ENCODE measurements at places on chromosomes 5 and 9.

DNA sequence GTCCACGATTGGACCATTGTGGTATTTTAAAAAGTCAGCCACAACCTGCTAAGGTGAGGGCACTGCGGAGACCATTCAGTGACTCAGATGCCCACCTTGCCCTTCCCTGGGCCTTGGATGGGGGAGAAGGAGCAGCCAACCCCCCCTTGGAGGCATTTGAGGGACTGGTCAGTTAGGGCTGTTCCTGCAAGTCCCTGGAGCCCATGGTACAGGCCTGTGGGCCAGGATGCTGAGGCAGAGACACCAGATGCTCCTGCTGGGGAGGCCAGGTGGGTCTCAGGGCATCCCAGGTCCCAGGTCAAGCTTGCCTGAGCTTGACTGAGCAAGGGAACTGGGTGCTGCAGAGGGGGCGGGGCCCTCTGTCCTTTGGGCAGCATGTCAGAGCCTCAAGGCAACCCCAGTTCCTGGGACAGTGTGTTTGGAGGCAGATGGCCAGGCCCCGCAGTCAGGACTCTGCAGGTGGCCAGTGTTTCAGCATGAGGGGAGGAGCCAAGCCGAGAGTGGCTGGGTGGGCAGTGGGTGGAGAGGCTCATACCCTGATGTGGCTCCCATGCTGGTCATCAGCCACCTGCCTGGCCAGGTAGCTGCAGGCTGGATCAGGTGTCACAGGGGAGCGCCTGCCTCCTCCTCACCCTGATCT, 27.5 kb downstream of the SLC6A3 start:
- DNase-seq: no peak

- no peak for DNase-seq
These were observed 14.1 kb upstream of the FAM120AOS start for GRCh38 chr9:93467462-93467861.

GRCh38 chr5:112614986-112615385, 122.7 kb upstream of the APC start:
- no peak for DNase-seq

GRCh38 chr9:117093891-117094844, 320.7 kb downstream of the ASTN2 start:
- DNase-seq: no peak

DNA sequence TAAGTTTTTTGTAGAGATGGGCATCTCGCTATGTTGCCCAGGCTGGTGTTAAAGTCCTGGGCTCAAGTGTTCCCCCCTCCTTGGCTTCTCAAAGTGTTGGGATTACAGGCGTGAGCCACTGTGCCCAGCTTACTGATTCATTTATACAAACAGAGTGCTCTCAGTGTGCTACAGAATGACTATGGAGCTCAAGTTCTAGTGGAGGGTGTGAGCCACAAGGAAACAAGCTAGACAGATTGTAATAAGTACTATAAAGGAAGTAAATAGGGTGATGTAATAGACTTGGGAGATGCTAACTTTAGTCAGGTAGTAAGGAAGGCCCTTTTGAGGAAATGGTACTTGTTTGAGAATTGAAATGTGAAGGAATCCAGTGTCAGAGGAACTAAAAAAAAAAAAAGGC, 1.7 kb upstream of the TMEM267 start:
- DNase-seq: no peak

- DNase-seq: no peak
These were observed 7.4 kb downstream of the SMARCA2 start for GRCh38 chr9:2022560-2022959.

DNA sequence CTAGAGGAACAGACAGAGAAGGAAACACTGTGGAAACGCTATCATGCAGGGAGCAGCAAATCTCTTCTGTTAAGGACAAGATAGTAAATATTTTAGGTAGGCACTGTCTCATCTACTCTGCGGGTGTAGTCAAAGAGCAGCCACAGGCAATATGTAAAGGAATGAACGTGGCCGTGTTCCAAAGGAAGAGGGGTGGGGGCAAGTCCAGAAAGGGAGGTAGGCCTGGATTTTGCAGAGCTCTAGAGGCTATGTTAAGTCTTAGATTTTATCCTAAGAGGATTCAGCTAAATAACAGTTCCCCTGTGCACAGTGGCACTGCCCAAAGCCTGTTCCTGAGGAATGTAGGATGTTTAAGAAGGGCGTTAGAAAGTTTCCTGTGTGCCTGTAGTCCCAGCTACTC, 161.6 kb downstream of the ACTL7B start:
- no peak for DNase-seq

DNA sequence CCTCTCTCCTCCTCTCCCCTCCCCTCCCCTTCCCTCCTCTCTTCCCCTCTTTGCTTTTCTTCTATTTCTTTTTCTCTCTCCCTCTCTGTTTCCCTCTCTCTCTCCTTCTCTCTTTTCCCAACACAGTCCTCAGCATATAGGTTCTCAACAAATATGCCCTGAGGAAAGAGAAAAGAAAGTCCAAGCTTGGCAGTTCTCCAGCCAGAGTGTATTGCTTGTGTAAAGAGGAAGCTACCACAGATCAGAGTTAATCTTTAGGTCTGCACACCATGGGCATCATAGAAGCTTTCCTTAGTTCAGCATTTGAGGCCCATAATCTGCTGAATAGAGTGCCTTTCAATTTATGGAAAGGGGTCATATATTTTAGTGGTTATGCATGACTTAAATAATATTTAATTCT, 382.8 kb upstream of the WWC1 start:
- DNase-seq: no peak

GRCh38 chr5:95222836-95223235, 62.1 kb downstream of the MCTP1 start:
- no peak for DNase-seq

DNA sequence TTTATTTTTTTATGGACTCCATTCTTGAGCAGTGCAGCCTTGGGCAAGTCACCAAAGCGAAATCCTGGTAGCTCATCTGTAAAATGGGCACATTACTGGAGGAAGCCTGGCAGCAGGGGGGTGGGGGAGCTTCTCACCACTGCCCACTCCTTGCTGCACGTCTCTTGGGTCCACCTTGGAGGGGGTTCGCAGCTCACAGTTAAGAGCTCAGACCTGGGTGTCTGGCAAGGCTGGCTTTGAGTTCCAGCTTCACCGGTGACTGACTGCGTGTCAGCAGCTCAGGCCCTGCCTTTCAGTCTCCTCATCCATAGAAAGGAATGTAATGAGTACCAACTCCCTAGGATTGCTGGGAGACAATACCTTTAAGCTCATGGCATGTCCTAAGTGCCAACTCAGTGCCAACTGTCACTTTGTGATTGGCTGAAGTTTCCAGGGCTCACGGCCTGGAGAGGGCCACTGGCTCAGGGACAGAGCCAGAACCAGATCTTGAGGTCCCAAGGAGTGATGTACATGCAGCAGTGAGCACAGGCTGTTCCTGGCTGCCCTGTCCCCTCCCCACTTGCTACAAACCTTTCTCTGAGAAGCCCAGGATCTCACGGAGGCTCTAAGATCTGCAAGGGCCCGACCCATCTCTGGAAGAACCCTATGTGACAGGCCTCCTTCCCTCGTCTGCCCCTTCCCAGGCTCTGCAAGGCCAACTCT, 72.9 kb downstream of the C9orf50 start:
- DNase-seq: no peak

GRCh38 chr9:123679330-123679987, 250.5 kb downstream of the DENND1A start:
- no peak for DNase-seq

GRCh38 chr9:99419070-99419469, 197.0 kb downstream of the SEC61B start:
- no peak for DNase-seq

DNA sequence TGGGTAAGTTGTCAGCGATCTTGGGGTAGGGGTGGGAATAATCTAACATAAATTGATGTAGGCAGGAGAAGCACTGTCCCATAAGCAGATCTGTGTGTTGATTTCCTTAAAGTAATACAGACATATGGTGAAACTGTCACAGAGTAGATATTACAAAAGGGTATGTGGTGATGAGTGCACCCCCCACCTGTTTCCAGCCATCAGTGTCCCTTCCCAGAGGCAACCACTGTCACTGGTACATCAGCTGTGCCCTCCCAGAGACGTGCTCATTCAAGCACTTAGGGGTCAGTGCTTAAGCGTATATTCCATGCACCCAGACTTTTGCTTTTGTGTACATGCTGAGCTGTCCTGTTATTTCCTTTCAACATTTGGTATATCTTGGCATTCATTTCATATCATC, 94.3 kb upstream of the PITX1 start:
- no peak for DNase-seq

GRCh38 chr9:127393645-127394044, 3.3 kb upstream of the SLC2A8 start:
- DNase-seq: no peak

GRCh38 chr5:153360860-153361259, 129.6 kb upstream of the GRIA1 start:
- DNase-seq: no peak

- DNase-seq: peak; percentile 7
These were observed 809 bp downstream of the SLC44A1 start for GRCh38 chr9:105245029-105245890.

GRCh38 chr5:148820461-148821395, 5.7 kb upstream of the ADRB2 start:
- DNase-seq: no peak

DNA sequence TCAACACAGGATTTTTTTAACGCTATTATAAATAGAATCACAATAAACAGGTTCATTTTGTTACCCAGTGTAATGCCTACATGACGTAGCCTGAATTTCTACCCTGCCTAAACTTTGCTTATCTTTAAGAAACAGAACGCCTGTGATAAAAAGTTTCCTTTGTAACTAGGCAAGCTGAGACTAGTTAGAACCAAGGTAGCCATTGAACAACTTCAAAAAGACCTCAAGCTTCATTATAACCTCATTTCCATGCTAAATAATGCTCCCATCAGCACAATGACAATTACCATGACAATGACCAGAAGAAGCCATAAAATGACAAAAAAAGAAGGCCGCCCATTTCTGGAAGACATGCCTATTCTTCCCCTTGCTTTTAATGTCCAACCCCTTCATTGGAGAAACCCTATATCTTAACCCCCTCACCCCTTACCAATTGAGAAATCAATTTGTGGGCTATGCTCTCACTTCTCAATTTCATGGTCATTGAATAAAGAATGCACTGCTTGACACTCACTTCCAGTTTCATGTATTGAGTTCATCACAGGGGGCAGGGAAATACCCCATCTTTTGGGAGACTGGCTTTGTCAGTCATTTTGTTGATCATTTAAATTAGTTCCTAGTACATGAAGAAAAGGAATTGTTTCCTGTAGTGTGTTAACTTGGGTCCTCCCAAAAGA, 276.8 kb downstream of the MCTP1 start:
- DNase-seq: no peak

DNA sequence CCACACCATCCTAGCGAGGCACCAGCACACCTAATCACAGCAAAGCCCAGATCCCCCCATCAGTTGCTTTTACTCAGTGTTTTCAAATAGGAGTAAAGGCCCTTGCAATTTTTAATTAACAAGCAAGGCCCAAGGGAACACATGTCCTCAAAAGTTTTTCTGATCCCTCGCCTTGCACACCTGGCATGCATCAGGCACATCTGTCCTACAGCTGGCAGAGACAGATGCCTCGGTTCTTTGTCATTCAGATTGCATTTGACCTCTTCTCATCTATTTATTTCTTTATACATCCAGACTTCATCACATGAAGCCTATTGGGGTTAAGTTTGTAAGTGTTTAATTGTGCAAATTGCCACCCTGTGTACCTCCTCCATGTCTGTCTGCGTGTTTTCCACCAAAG, 241.4 kb downstream of the MARCHF11 start:
- DNase-seq: no peak

GRCh38 chr5:27474047-27474309, 435.6 kb upstream of the CDH9 start:
- DNase-seq: no peak

DNA sequence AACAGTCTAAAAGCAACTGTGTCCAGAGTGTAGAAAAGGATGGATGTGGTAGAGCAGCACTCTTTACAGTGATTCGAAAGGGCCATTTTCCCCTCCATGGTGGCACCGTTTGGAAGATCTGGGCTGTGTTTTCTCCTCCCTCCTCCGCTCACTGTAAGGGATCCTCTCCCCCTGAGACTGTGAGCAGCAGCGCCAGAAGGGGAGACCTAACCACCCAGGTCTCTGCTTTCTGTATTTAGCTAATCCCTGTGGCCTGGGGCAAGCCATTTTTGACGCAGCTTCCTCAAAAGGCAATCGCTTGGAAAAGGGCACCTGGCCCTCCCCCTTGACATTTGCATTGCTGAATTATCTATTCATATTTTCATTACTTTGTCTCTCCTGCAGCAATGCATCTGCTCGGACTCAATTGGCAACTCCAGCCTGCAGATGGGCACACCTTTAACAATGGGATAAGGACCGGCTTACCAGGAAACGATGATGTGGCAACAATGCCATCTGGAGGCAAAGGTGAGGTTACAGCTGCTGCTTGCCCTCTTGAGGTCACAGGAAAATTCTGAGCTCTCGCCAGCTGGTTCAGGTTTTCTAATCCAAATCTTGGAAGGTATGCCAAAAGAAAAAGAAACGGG, 244.3 kb upstream of the WWC1 start:
- DNase-seq: no peak

DNA sequence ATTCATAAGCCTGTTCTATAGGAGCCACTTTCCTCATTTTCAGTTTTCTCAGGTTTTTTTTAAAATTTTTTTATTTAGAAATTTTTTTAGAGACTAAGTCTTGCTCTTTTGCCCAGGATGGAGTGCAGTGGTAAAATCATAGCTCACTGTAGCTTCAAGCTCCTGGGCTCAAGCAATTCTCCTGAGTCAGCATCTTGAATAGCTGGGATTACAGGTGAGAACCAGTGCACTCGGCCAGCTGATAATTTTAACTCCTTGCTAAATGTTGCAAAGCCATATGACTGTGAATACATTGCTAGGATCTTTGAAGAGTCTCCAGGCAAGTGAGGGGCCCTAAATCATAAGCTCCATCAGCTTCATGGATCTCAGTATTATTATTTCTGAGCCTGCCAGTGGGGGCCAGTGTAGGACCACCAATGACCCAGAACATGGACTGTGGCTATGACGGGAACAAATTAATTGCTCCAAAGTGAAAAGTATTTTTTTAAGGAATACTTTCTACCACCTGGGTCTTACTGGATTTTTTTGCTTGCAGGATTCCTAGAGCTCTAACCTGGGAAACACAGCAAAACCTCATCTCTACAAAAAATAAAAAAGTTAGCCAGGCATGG, 5.7 kb upstream of the GAPVD1 start:
- DNase-seq: no peak

GRCh38 chr9:114551750-114552685, 35.6 kb upstream of the ATP6V1G1 start:
- no peak for DNase-seq

DNA sequence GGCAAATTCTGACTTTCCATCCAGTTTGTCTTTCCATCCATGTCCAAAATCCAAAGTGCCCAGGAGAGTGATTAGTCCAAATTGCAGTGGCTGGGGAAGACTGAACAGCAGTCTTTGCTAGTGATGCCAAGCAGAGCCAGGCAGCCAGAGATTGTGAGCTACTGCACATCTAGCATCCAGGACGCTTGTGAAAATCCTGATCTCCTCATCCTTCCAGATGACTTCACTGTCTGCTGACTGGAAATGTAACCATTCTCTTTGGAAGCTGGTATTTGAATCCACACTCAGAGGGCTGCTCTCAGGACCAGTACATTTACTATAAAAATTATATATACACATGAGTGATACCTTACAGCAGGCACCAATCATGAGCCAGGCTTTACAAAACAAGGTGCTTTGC, 49.6 kb downstream of the MACROH2A1 start:
- DNase-seq: no peak

All from stimulated activated CD4-positive, alpha-beta T cell treated with anti-CD3 and anti-CD28 coated beads, TNF-alpha, amount 100 ng/mL, for 4 hours (primary cell).